ENCODE measurements at places on chromosomes 3 and 15.

GRCh38 chr3:138186803-138187295 is 252 bp upstream of the ARMC8 start:
- peak; percentile 51 for DNase-seq

DNA sequence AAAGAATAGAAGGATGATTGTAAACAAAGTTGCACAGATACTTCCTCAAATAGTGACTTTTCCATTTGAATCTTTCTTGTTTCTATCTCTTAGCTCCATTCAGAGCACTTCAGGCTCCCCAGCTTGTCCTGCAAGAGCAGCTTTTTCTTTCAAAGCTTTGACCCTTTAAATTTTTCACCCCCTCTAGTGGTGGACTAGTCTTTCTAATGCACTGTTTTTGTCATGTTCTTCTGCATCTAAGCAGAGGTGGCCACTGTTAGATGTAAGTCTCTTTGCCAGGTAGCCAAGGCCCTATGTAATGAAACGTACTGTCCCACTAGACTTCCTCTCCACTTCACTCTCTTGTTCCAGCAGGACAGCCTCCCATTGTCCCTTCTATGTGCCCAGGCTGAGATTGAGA is 74.0 kb upstream of the MANF start:
- DNase-seq, result no peak

GRCh38 chr3:134898181-134898754 is 103.2 kb downstream of the EPHB1 start:
- DNase-seq, result no peak

GRCh38 chr3:170563712-170564423 is 22.0 kb downstream of the SLC7A14 start:
- no peak for DNase-seq
